ENCODE measurements at places on chromosomes 12 and 14.
A peak's percentile ranks its signal among the peaks of the same experiment; 100 is the strongest.

DNA sequence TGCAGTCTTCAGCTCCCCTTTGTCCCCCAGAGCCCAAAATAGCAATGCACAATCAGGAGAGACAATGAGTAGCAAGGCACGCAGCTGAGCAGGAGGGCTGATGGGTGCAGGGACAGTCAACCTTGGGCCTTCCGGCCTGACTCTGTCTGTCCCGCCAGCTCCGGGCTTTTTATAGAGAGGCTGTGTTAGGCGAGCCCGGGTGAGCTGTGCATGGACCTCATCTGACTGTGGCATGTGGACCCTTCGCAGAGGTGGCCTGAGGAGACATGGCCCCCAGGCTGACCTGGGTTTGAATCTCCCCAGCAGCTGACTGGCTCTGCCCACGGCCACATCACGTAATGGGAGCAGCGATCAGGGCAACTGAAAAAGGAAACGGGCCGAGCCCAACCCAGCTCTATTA is 177.9 kb downstream of the TSPAN9 start:
- no peak for DNase-seq

GRCh38 chr12:28827861-28828260 is 321.2 kb upstream of the FAR2 start:
- no peak for DNase-seq

DNA sequence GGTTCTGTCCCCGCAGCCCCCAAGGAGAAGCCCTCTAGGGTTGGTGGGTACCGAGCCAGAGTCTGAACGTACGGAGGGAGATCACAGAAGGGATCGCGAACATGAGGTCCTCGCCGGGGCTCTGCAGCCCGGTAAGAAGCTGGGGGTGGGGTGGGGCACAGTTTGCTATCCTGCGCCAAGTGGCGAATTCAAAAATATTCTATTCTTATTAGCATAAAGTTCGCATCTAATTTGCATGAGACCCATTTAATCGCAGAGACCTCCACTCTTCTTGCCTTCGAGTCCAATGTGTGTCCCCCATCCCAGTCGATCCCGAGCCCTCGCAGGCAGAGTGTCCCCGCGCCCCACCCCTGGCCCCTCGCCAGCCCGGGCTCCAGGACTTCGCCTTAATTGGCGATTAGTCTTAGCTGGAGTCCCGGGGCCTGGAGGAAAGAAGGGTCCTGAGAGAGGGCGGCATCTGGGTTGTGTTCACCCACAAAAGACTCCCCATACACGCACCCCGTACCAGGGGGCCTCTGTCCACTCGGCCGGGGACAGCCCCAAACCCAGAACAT is 604 bp upstream of the ARHGEF25 start:
- DNase-seq: no peak

DNA sequence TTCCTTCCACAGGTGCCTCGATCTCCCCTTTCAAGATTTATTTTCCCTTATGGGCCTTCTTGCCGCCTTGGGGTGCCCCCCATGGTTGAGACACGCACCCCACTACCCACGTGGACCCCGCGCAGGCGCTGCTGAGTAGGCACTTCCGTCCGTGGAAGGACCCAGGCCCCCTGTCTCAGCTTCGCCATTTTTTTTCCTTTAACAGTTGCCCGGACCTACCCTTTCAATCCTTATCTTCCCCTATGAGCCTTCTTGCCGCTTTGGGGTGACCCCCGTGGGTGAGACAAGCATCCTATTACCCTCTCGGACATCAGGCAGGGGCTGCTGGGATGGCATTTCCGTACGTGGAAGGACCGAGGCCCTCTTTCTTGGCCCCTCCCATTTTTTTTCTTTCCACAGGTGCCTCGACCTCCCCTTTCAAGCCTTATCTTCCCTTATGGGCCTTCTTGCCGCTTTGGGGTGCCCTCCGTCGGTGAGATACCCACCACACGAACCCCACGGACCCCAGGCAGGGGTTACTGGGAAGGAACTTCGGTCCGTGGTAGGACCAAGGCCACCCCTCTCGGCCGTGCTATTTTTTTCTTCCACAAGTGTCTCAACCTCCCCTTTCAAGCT is 268.2 kb downstream of the ALG10 start:
- DNase-seq: no peak

GRCh38 chr14:21518725-21519124 is 7.4 kb downstream of the SALL2 start:
- no peak for DNase-seq

- DNase-seq: no peak
Observed at GRCh38 chr14:64095620-64096019, 198.6 kb downstream of the ESR2 start.

DNA sequence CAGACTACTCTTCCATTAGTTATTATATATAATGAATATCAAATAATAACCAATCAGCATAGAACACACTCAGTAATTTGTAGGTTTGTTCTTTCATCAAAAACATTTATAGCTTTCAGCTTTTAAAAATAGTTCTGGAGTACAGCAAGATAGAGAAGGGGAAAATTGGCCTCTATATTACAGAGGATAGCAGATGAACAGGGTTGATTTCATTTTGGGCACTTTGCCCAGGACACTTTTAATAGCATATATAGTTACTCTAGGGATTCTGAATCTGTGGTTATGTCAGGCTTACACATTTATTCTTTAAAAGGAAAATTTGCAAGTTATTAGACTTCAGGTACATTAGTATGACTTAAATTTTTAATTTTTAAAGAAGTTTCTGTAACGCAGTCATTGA is 52.6 kb downstream of the IFT81 start:
- no peak for DNase-seq

- DNase-seq: no peak
Observed at GRCh38 chr12:51820526-51821439, 27.7 kb downstream of the FIGNL2 start.

DNA sequence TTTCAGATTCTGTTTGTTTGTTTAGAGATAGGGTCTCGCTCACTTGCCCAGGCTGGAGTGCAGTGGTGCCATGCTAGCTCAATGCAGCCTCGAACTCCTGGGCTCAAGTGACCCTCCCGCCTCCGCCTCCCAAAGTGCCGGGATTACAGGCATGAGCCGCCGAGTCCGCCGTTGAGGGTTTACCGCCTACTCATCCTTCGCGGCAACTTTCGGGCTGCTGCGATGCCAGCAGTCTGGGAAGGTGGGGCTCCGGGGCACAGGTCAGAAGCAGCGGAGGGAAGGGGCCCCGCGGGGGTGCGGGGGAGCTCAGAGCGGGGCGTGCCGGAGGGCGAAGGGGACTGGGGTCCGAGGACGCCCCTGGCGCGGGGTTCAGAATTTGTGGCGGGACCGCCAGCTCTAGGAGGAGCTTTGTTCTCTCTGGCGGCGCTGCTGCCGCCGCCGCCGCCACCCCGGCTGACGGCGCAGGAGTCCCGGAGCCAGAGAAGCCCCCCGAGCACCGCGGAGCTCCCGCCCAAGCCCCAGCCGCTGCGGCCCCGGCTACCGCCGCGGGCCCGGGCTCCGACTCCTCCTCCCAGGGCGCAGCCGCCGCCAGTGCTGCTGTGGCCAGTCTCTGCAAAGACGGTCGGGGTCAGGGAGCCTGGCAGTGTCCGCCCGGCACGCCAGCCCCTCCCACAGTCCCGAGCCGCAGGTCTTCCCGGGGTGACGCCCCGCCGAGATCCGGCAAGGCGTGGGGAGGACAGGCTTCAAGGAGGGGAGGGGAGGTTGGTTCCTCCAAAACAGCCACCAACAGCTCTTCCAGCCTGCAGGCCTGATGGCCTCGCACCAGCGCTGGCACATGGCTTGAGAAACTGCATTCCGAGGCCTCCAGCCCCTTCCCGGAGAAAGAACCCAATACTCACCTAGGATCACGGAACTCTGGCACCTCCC is 10.9 kb upstream of the KRT77 start:
- no peak for DNase-seq

- DNase-seq: peak; percentile 59
Observed at GRCh38 chr12:50103767-50104321, at the start of gene GPD1. Gene GPD1 (plus strand): TSS chr12:50104008. CDS start chr12:50104051, 43 bp downstream.

- DNase-seq: no peak
Observed at GRCh38 chr14:98244966-98245569, 1026.9 kb downstream of the BCL11B start.

DNA sequence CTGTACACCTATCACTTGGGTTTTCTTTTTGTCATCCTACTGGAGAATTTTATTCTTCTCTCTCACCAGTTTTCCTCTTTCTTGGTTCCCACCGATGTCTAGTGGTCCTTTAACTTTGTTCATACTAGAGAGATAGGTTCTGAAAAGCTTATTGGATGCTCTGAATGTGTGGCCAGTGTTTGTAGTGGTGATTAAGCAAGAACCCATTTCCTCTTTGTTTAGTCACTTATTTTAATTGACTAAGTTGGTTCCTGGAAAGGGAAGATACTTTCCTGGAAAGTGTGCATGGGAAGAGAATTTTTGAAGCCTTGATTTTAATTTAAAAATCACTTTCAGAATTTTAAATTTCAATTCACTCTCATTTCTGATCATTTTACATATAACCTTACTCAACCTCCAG is 127.2 kb downstream of the OTOGL start:
- no peak for DNase-seq

DNA sequence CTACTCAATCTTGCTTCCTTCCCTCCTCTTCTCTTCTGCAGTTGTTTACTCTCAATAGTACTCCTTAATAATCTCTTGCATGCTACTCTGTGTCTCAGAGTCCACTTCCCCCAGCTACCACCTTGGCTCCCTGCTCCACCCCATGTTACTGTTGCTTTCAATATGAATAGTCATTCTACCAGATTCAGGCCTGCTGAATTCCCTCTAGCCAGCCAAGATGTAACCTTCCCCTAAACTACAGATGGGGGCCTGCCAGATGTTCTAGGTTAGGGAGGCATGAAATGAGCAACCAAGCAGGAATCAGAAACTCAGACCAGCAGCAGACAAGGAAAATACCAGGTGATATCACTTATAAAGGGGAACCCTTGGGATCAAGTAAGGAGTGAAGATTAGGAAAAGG is 392.1 kb upstream of the DDHD1 start:
- DNase-seq: no peak

DNA sequence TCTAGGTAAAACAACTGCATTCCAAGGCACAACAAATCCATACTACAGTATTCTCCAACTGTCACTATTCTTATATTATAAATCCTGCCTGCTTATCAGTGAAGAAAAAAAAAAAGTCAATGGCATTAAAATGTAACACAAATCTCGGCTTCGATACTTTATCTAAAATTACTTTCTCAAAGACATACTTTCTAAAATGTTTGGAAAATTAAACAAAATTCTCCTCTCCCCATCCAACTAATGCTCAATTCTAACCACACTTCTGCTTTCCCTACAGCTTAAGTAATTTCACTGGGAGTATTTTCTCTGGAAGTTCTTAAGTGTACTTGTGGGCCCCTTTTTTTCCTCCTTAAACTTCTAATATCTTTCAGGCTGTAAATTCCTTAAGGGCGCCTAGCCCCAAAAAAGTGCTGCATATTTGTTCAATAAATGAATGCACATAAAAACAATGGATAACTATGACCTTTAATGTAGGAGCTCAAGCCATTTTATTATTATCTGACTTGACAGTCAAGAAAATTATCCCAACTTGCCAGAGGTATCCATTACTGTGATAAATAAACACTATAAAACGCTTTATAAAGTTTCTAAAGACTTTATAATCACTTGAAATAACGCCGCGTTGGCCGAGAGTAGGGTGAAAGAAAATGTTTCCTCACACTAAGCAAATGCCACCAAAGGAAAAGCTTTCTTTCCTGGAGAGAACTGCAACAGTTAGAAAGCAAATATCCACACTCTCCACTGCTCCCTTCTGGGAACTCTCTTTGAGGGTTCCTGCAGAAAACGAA is 977 bp downstream of the HEATR5A start:
- DNase-seq: no peak

GRCh38 chr14:68241862-68242487 is 422.4 kb downstream of the RAD51B start:
- no peak for DNase-seq

- DNase-seq: no peak
Observed at GRCh38 chr12:45329238-45329637, 113.3 kb downstream of the ANO6 start.

DNA sequence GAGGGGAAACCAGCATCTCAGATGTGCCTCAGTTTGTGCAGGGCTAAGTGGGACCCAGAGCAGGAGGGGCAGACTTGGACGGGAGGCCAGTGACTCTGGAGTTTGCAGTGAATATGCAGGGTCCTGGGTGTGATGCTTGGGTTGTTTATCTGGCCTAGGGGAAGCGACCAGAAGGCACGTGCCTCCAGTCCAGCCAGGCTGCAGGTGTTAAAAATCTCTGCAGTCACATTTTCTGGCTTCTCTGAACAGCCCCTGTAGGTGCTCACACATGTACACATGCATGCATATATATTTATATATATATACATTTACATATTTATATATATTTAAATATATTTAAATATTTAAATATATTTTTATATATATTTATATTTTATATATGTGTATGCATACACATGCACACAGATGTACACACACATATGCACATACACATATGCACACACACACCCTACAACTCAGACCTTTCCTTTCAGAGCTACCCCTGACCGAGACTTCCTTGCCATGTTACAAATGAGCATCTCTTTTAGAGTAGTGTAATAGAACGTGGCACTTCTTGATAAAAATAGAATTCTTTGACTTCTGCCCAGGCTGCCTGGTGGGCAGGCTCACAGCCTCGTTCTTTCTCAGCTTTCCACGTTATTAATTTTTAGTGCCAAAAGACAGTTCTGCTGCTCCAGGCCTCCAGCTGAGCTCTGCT is 26.8 kb upstream of the TCL1B start:
- no peak for DNase-seq

- DNase-seq: no peak
Observed at GRCh38 chr12:21678959-21679358, 21.3 kb upstream of the LDHB start.

GRCh38 chr14:72792051-72792788 is 101.7 kb downstream of the DPF3 start:
- DNase-seq: no peak

DNA sequence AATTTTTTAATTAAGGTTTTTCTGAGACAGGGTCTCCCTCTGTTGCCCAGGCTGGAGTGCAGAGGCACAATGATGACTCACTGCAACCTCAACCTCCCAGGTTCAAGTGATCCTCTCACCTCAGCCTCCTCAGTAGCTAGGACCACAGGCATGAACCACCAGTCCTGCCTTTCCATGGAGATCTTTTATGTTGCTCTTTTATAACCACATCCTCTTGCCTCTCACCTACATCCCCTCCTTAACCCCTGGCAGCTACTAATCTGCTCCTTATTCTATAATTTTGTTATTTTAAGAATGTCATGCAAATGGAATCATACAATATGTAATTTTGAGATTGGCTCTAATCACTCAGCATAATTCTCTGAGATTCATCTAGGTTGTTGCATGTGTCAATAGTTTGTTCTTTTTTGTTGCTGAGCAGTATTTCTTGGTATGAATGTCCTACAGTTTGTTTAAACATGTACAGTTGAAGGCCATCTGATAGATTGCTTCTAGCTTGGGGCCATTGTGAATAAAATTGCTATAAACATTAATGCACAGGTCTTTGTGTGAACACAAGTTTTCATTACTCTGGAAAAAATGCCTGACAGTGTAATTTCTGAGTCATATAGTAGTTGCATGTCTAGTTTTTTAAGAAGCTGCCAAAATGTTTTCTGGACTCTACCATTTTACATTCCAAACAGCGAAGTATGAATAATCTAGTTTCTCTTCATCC is 249.2 kb upstream of the AMIGO2 start:
- no peak for DNase-seq

GRCh38 chr14:101008196-101008595 is 104.7 kb upstream of the RTL1 start:
- no peak for DNase-seq

GRCh38 chr14:84750763-84751554 is 779.0 kb upstream of the FLRT2 start:
- DNase-seq: no peak

- DNase-seq: no peak
Observed at GRCh38 chr12:98999559-98999958, 354.5 kb downstream of the APAF1 start.

Data from cortex of kidney (tissue), 1 donor.